ENCODE measurements at places on chromosomes 2 and 18.

- no peak for DNase-seq
These were observed 80.2 kb upstream of the ASB18 start for GRCh38 chr2:236344446-236344845.

GRCh38 chr18:56836173-56836572, 185.0 kb downstream of the WDR7 start:
- DNase-seq, result no peak

GRCh38 chr2:103823847-103824246, 1030.1 kb upstream of the POU3F3 start:
- DNase-seq, result peak; percentile 34

GRCh38 chr2:72803151-72803550, 22.7 kb downstream of the EXOC6B start:
- DNase-seq, result no peak
